ENCODE measurements at places on chromosomes 7 and 10. TPM values are rescaled to one million over a fixed set of nuclear protein-coding genes. Genes with fewer than 3 reads are reported as not detected.

- no peak for DNase-seq
Measured at GRCh38 chr10:89419548-89419947, 5.2 kb downstream of the IFIT5 start.

Gene SMO
- 115 TPM for polyA plus RNA-seq

Gene PLXDC2
- polyA plus RNA-seq: 28.1 TPM

- no peak for DNase-seq
Measured at GRCh38 chr7:29795696-29796580, 10.4 kb upstream of the WIPF3 start.

- no peak for DNase-seq
Measured at GRCh38 chr10:14952851-14953423, 959 bp downstream of the DCLRE1C start.

Gene ABLIM1
- 116 TPM for polyA plus RNA-seq

DNA sequence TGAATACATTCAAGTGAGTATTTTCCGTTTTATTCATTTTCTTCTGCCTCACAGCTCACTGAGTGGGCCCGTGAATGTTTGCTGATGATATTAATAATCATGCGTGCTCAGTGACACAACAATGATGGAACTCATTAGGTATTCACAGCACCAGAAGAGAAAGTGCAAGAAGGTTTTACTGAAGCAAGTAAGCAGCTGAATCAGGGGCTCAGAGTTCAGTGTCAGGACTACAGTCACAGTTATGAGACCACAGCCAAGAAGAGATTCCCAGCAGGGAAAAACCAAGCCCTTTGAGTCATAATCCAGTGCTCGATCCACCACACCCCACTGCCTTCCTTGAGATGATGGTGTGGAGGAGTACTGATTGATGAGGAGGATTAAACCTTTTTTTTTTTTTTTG is 247.4 kb downstream of the KIAA1217 start:
- no peak for DNase-seq

DNA sequence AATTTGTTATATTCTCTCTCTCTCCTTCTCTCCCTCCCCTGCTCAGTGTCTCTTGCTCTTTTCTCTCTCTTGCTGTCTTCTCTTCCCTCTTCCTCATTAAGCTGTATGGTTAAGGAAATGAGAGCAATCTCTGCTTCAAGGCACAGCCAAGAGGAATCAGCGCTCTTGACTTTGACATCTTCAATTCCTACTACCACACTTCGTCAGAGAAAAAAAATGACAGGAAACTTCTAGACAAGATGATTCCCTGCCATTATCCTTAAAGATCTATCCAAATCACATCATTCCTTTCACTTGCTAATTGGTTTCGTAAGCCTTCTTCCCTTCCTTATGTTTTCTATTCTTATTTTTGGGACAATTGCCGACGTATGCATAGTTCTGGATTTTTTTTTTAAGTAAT is 425.0 kb downstream of the KCNMA1 start:
- DNase-seq: no peak

DNA sequence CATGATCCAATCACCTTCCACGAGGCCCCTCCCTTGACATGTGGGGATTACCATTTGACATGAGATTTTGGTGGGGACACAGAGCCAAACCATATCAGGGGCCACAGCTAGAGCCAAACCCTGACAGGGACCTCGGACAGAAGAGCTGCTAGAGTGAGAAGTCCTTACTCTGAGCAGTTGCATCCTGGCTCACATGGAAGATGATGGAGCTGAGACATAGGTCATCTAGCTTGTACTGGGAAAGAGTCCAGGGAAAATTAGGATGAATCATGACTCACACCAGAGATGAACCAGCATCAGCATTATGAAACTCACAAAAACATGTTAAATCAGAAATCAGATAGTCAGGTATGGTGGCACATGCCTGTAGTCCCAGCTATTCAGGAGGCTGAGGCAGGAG is 12.8 kb upstream of the FMC1 start:
- DNase-seq: no peak

- DNase-seq: no peak
Measured at GRCh38 chr7:17855202-17855601, 85.1 kb downstream of the SNX13 start.

All from renal pelvis (tissue), 12 donors.